ENCODE measurements at places on chromosomes 1 and 21.

- H3K27ac ChIP-seq = no peak within 1 kb of the TSS
- no peak for DNase-seq
- H3K4me3 ChIP-seq = no peak within 1 kb of the TSS
Observed at GRCh38 chr1:53739109-53739681, at the start of gene GLIS1. GLIS1 (minus strand) TSS chr1:53739164; CDS start chr1:53738064, 1,100 bp downstream.

DNA sequence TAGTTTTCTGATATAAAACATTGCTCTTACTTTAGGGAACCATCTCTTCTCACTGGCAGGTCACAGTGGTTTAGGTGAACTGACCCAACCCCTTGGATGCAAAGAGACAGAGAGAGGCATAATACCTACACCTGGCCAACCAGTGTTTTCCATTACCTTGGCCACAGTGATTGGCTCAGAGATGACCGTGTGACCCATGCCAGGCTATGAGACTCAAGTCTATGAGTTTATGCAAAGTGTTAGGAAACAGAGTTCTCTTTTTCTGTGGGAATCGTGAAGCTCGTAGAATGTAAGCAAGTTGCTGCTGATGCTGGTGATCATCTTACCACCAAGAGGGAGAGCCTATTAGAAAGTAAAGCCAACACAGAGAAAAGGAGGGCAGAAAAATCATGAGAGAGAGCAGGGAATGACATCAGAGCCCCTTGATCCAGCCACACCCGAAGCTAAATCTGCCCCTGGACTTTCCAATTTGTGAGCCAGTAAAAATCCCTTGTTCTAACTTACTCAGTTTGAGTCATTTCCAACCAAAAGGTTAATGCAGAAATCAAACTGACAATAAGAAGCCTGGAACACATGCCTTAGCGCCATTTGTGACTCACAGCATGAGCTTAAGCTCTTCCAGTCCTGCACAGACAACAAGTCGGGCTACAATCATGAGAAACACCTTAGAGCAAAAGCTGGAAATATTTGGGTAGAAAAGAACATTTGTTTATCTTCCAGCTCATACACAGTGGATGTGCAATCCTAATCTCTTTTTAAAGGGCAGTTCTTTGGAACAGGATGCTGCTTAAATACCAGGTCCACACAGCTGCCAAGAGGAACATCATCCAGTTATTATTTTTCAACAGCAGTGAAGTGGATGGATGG is 81.3 kb upstream of the KAZN start:
- no peak for DNase-seq
- no peak overlapping the region for H3K4me3 ChIP-seq
- no peaks in the 10 kb centered on the region for H3K36me3 ChIP-seq
- no peaks in the 10 kb centered on the region for H3K27me3 ChIP-seq

- DNase-seq = no peak
- no peaks in the 10 kb centered on the region for H3K4me1 ChIP-seq
- no peaks in the 10 kb centered on the region for H3K36me3 ChIP-seq
Observed at GRCh38 chr21:24823247-24823646, 784.0 kb downstream of the MRPL39 start.

- DNase-seq = no peak
- H3K27ac ChIP-seq = no peak overlapping the region
- no peaks in the 10 kb centered on the region for H3K36me3 ChIP-seq
- no peak overlapping the region for H3K4me3 ChIP-seq
Observed at GRCh38 chr1:234270581-234271242, 102.5 kb upstream of the COA6 start.

DNA sequence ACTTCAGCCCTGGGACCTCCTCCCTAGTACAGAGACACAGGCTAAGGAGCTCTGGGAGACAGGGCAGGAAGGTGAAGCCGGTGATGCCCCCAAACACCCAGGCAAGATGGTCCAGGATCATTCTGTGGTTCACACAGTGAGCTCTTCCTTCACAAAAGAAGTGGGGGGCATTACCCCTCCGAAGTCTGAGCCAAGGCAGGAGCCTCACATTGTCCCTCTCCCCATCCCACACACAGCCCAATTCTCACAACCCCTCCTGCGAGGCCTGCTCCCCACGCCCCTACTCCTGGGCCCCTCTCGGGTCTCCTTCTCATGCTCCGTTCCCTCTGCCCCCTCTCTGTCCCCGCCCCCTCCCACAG is 10.7 kb downstream of the MEF2D start:
- H3K27ac ChIP-seq = peak overlapping the region; percentile 51
- H3K4me1 ChIP-seq = peaks cover 98% of the 10 kb centered on the region
- peaks cover 12% of the 10 kb centered on the region for H3K36me3 ChIP-seq
- peak overlapping the region; percentile 5 for H3K4me3 ChIP-seq

DNA sequence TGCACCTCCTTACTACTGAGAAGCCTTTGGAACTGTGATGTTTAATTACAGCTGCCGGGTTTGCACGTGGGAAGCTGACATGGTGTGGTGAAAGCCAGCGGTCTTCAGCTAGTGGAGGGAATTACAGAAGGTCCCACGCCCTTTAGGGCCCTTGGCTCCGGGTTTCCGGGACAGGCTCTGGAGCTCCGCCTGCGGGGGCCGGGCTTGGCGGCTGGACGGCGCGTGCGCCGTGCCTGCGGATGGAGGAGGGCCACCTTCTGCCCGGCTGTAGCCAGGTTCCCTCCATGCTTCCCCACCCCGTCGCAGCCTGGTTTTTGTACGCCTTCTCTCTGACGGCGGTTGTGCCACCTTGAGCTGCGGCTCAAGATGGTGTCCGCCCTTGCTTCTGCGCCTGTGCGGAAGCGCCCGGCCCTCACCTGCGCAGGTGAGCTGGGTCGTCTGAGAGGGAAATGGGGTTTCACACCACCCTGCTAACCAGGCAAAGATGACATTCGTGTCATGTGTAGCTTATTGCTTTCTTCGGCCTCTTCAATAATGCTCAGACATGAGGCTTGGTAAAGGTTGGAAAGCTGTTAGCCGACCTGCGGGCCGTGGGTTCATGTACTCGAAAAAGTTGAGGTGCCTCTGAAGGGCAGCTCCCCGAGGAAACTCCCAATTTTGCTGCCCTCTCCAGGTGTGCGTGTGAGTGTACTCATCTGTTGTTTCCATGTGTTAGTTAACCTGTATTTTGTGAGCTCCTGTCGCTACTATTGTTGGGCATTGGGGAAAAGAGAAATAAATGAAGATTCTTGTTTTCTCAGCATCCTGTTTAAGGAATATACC is 36.6 kb upstream of the OPRD1 start:
- peaks cover 6% of the 10 kb centered on the region for H3K4me1 ChIP-seq
- peak overlapping the region; percentile 28 for H3K27ac ChIP-seq
- H3K36me3 ChIP-seq = no peaks in the 10 kb centered on the region
- H3K27me3 ChIP-seq = no peaks in the 10 kb centered on the region

DNA sequence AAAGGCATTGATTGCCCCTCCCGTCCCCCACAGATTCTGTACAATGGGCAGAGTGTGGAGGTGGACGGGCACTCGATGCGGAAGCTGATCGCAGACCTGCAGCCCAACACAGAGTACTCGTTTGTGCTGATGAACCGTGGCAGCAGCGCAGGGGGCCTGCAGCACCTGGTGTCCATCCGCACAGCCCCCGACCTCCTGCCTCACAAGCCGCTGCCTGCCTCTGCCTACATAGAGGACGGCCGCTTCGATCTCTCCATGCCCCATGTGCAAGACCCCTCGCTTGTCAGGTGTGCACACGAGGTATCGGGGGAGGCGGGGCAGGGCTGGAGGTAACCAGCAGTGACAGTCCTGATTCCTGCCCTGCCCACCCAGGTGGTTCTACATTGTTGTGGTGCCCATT is 44.8 kb upstream of the KDM4A start:
- no peak overlapping the region for H3K4me3 ChIP-seq
- H3K4me1 ChIP-seq = no peaks in the 10 kb centered on the region

DNA sequence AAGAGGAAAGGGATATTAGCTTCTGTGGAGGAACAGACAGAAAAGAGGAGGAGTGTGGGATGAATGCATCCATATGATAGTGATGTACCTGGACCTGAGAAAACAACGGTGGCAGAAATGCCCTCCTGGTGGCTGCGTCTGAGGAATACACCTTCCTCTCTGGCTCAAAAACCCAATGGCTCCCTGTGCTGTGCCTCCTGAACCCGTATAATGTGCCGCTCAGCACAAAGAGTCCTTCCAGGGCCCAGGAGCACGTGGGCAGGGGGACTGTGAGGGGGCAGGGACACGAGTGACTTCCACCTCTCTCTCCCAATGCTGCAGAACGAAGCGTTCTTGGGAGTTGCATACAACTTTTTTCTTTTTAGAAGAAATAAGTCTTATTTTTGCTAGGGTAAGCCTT is 31.2 kb downstream of the IRF2BP2 start:
- H3K27me3 ChIP-seq = no peaks in the 10 kb centered on the region
- H3K36me3 ChIP-seq = no peaks in the 10 kb centered on the region
- H3K27ac ChIP-seq = no peak overlapping the region
- no peak overlapping the region for H3K4me3 ChIP-seq

- H3K27me3 ChIP-seq = no peaks in the 10 kb centered on the region
- H3K4me3 ChIP-seq = no peak overlapping the region
- H3K36me3 ChIP-seq = no peaks in the 10 kb centered on the region
- no peak overlapping the region for H3K27ac ChIP-seq
- no peak for DNase-seq
- H3K4me1 ChIP-seq = no peaks in the 10 kb centered on the region
Observed at GRCh38 chr1:110433803-110434202, 17.1 kb upstream of the PROK1 start.
